Eye (tissue), 1 donor: ENCODE measurements at places on chromosomes 5 and 9.
A peak's percentile ranks its signal among the peaks of the same experiment; 100 is the strongest.

GRCh38 chr9:124855944-124856765 is 2.9 kb downstream of the WDR38 start:
- DNase-seq: no peak

- no peak for DNase-seq
These were observed 147.6 kb downstream of the CDH10 start for GRCh38 chr5:24497145-24497544.

DNA sequence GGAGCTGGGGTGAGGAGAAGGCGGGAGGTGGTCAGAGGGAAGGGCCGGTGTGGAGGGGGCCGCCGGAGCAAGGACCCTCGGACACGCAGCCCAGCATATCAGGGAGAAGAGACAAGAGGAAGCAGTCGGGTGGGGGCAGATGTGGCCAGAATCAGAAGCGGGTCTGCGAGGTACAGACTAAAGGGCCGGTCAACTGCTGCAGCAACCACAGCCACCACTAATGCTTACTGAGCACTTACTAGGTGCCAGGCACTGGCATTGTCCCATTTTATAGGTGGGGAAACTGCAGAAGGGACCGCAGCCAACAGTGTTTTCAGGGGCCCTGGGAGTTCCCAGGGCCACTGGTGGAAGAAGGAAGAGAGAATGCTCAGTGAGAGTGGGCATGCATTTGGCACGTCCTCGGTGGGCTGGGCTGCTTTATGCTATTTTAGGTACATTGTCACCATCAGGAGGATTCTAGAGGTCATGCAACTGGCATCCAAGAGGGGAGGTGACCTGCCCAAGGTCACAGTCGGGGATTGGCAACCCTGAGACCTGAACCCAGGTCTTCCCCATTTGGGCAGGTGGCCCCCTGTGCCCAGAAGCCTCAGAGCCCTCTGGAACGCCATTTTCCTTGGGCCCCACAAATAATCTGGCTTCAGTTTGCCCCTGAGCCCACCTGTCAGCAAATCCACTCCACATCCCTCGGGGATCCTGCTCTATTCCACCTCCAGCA is 53.4 kb downstream of the DUSP1 start:
- no peak for DNase-seq

GRCh38 chr5:132064140-132064539 is 3.7 kb downstream of the IL3 start:
- no peak for DNase-seq

DNA sequence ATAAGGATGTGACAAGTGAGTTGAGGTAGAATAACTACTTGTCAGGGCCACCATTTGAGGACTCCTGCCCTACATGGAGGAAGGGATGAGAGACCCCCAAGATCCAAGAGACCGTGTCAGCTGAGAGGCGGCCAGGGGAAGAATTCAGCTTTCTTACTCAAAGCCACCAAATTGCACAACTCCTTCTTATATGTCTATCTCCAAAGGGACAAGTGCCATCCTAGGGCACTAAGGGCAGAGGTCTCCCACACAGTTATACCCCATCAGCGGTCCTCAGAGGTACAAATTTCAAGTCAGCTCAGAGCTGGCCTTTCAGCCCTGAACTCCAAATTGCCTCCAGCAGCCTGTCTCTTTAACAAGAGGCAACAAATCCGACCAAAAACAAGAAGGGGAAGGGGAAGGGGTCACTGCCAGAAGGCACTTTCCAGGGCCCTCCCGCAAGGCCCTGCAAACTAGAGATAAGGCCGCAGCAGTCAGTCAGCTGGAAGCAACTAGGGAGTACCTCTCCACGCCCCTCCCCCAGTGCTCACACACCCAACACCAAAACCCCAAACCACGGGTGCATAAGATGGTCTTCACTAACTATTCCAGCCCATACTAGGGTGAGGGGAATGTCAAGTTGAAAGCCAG is 6.1 kb upstream of the STOML2 start:
- DNase-seq: no peak

GRCh38 chr5:156327296-156327695 is 332 bp downstream of the SGCD start:
- no peak for DNase-seq

DNA sequence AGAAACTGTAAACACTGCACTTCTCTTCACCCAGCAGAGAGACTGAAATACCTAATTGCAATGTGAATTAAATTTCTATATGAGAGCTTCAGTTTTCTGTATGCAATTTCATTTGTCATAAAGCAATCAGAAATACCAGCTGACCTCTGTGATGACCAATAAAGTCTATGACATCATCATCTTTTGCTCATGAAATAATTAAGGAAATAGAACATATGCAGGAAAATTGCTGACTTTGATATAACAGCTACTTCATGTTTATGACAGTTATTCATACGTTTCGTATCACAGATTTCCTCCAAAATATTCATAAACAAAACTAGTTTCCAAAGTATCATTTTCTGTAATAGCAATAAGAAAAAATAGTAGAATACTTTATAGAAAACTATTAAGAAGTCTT is 652.3 kb downstream of the SLCO4C1 start:
- no peak for DNase-seq

- DNase-seq: no peak
These were observed 36.4 kb downstream of the ATPSCKMT start for GRCh38 chr5:10213316-10213715.

- no peak for DNase-seq
These were observed 48.4 kb upstream of the FUBP3 start for GRCh38 chr9:130530938-130531337.

DNA sequence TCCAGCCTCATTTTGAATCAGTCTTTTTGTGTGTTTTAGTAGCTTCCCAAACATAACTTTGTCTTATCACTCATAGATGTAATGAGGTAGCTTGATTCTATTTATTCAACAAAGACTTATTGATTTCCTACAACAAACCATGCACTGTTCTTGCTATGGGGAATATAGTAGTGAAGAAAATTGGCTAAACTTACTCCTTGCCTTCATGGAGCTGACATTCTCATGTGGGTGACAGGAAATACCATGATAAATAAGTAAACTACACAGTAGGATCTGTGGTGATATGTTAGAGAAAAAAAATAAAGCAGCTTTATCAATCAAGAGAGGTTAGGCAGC is 255.7 kb upstream of the TNC start:
- DNase-seq: no peak

DNA sequence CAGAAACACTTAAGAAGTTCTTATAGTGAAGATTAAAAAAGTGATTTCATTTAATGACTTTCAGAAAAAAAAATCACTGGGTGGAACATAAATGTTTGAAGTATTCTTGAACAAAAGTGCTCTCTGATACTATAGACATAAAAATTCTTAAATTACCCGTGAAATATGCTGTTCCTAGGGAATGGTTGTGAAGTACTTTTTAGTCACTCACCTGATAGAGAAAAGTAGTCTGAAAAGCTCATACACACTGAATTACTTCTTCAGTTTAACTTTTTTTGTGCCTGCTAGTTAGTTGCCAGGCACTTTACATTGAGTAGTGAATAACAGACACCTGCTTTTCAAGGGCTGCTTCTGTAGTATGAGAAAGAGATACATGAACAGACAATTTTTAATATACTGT is 78.0 kb downstream of the SH3GL2 start:
- DNase-seq: no peak

- no peak for DNase-seq
These were observed 421.7 kb upstream of the ZNF462 start for GRCh38 chr9:106441283-106441682.

GRCh38 chr5:91122651-91123050 is 260.5 kb downstream of the ARRDC3 start:
- DNase-seq: no peak

GRCh38 chr9:137708590-137709284 is 89.9 kb downstream of the EHMT1 start:
- no peak for DNase-seq

DNA sequence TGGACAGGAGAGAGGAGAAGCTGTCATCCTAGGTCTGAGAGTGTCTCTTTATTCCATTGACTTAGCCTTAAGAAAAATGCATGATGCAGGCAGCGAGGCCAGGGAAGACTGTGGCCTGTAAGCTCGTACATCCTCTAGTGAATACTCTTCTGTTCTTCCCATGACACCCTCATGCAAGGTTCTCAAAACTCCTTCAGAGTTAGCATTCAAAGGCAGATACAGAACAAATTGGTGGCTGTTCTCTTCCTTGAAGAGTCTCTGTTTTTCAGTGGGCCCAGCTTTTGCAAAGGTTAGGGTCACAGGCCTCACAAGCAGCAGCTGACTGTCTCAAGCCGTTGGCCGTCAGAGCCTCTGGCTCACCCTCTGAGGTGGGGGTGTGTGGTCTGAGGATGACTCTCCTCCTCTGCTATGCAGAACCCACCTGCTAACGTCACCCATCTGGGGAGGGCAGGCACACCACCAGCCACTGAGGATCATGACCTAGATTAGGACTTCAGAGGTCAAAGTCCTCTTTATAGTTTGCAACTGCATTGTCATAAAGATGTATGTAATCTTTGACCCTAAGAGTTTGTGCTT is 15.1 kb downstream of the ADCY2 start:
- no peak for DNase-seq

- DNase-seq: peak; percentile 10
These were observed 916 bp downstream of the TOR1A start for GRCh38 chr9:129822898-129823541.

DNA sequence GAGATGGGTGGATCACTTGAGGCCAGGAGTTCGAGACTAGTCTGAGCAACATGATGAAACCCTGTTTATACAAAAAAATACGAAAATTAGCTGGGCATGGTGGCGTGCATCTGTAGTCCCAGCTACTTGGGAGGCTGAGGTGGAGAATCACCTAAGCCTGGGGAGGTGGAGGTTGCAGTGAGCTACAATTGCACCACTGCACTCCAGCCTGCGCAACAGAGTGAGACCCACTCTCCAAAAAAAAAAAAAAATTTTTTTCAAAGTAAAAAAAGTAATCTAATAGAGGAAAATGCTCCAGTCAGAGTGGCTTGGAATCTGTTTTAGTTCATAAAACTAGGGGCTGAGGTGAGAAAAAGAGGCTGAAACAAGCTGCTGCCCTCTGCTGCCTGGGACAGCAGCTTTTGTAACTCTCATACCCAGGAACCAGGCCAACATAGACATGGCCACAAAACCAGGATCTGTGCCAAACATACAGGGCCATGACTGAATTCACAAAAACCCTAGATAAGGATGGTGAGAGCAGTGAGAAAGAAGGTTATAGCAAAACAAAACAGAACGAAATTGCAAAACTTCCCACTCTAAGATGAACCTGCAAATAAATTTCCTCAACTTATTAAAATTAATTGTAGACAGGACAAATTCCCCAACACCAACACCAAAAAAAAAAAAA is 13.1 kb upstream of the DCAF12 start:
- DNase-seq: no peak

GRCh38 chr5:147673266-147673665 is 109.3 kb downstream of the JAKMIP2 start:
- peak; percentile 87 for DNase-seq

- no peak for DNase-seq
These were observed 5.8 kb downstream of the ACOT12 start for GRCh38 chr5:81388169-81388568.

DNA sequence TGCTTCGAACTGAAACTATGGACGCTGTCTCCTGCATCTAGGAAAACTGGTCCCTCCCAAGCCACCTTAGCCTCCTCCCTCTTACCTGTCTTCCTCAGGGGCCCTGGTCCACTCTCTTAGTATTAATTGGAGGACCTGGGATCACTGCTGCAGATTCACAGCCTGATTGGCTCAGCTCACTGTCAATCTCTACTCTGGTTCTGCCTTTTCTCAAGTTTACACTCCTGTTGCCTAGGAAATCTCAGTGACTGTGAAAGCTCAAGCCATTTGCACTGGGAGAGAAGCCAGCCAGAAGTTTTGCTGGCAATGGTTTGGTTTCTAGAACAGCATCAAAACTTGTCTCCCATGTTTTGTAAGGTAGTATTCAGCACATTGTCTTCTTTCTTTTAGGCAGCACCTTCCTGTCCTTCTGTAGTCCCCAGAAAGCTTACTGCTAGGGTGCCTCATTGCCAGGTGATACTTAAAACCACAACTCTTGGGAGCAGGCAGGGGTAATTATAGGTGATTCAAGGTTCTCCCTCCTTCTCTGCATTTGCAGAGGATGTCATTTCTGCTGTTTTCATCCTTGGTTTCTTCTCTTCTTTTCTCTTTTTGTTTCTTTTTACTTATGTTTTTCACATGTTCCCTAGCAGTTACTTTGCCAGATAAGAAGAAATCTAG is at the start of gene CAPSL:
CAPSL (minus strand) TSS at position 55 of the 660 bp plus-strand sequence. CDS start 17,502 bp downstream, outside the sequence.
- peak; percentile 90 for DNase-seq

- no peak for DNase-seq
These were observed 4.8 kb upstream of the PAM start for GRCh38 chr5:102750151-102750834.

DNA sequence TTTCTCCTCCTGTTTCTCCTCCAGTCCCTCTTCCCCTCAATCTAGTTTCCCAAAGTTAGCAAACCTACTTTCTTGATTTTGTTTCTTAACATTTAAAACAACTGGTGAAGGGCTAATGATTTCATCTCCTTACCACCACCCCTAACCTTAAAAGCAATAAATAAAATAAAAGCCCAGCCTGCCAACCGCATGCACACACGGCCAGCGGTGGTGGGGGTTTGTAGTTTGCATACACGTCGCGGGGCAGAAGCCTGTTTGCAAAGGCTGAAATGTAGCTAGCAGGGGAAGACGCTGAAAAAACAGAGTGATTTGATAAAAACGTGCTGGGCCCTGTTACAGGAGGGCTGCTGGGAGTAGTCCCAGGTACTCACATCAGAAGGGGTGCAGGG is 1.9 kb upstream of the DMRT2 start:
- DNase-seq: no peak
